ENCODE measurements at places on chromosomes 12 and 14.

DNA sequence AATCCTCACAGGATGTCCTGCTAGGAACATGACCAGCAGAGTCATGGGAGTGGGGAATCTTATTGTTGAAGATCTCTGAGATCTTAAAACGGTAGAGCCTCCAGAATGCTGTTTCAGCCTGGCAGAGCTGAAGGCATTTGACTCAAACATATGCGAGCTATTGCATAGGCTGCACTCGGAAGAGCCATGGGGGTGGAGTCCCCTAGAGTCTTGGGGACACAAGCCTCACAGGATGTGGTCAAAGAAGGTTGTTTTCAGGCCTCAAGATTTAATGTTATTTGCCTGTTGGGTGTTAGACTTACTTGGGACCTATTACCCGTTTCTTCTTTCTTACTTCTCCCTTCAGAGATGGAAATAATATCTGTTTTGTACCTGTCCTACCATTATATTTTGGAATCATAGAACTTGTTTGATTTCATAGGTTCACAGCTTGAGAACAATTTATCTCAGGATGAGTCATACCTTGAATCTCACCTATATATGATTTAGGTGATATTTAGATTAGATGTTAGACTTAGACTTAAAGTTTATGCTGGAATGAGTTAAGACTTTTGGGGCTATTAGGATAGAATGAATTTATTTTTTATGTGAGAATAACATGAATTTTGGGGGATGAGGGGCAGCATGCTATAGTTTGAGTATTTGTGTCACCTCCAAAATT lies 172.2 kb upstream of the ATP2B1 start:
- no peaks in the 10 kb centered on the region for H3K36me3 ChIP-seq
- no peak overlapping the region for H3K4me3 ChIP-seq
- DNase-seq, result no peak

- no peak overlapping the region for H3K4me3 ChIP-seq
- H3K4me1 ChIP-seq, result peaks cover 2% of the 10 kb centered on the region
- peaks cover 10% of the 10 kb centered on the region for H3K27me3 ChIP-seq
- H3K36me3 ChIP-seq, result no peaks in the 10 kb centered on the region
- no peak for DNase-seq
These were observed 149.4 kb downstream of the BCL11B start for GRCh38 chr14:99122521-99123125.

- no peaks in the 10 kb centered on the region for H3K36me3 ChIP-seq
- no peak for DNase-seq
- no peaks in the 10 kb centered on the region for H3K4me1 ChIP-seq
- no peaks in the 10 kb centered on the region for H3K27me3 ChIP-seq
These were observed 211.7 kb downstream of the DPF3 start for GRCh38 chr14:72682188-72682587.

DNA sequence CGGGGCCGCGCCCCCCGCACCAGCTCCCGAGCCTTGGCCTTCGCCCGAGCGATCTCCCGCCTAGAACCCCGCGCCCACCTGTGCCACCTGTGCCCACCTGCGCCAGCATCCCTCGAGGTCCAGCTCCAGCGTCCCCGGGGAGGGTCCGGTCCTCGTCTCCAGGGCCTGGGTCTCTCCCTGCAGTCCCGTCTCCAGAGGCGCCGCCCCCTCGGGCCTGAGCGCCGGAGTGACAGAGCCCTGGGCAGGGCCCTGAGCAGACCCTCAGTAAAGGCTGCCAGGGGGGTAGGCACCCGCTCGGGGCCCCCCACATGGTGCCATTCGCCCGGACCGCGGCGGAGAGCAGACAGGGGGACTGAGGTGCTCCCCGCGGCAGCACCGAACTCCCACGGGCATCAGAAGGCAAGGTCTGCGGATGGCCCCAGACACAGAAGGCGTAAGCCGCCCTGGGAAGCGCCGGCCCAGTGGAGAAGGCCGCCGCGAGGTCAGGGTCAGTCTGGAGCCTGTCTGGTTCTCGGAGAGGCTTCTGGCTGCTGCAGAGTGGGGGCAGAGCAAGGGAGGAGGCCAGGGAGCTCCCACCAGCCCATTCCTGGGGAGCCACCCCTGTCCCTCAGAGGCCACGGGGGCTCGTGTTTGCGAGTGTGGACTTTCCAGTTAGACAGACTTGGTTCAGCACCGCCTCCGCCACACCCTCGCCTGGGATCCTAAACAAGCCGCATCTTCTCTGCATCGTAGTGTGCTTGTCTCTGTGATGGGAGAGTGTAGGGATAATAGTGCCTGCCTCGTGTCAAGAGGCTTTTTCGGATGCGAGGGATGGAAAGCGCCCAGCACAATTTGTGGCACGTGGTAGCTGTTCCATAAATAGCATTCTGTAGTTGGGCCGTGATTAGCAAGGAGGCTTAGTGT lies 1.1 kb upstream of the PPP1R13B start:
- peak overlapping the region; percentile 64 for H3K27ac ChIP-seq
- peaks cover 7% of the 10 kb centered on the region for H3K4me1 ChIP-seq
- no peaks in the 10 kb centered on the region for H3K36me3 ChIP-seq

DNA sequence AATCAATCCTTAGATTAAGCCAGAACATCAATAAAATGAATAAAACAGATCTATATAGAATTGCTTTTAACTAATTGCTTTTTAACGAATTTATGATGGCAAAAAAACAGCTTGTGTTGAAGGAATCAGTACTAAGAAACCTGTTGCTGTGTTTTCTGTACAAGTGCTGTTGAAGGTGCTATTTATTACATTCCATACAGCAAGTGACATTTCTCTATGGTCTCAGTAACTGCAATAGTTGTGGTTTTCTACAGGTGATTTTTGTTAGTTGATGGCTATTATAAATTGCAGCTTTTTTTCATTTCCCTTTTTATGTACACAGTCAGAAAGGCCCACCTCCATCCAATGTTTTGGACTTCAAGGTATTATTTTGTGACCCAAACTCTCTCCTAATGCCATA lies 56.6 kb downstream of the SLC2A13 start:
- no peak overlapping the region for H3K4me3 ChIP-seq
- H3K36me3 ChIP-seq, result no peaks in the 10 kb centered on the region
- no peak overlapping the region for H3K27ac ChIP-seq
- DNase-seq, result no peak

- H3K4me1 ChIP-seq, result no peaks in the 10 kb centered on the region
- H3K27me3 ChIP-seq, result no peaks in the 10 kb centered on the region
- no peaks in the 10 kb centered on the region for H3K36me3 ChIP-seq
- DNase-seq, result no peak
- H3K4me3 ChIP-seq, result no peak overlapping the region
These were observed 35.5 kb upstream of the RFLNA start for GRCh38 chr12:124259154-124260066.
